Fibroblast of upper back skin (primary cell): ENCODE measurements at places on chromosomes 7 and 10.

DNA sequence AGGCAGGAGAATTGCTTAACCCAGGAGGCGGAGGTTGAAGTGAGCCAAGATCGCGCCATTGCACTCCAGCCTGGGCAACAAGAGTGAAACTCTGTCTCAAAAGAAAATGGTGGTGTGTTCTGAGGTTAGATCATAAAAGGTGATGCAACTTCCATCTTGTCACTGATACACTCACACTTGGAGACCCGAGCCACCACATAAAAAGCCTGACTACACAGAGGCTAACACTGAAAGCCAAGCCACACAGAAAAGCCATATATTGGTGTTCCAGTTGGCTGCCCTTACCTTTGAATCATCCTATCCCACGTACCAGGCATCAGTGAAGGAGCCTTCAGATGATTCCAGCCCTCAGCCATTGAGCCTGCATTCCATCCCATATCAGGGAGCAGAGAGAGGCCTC is 4.0 kb downstream of the MORN4 start:
- DNase-seq: no peak

DNA sequence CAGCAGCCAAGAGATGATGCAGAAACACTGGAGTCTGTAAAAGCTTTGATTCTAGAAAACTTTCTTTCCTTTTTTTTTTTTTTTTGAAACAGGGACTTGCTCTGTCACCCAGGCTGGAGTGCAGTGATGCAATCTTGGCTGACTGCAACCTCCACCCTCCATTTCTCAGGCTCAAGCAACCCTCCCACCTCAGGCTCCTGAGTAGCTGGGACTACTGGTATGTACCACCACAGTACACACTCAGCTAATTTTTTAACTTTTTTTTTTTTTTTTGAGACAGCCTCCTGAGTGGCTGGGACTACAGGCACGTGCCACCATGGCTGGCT is 17.0 kb upstream of the BAG3 start:
- DNase-seq: peak; percentile 28

GRCh38 chr7:104857458-104858425 is 156.3 kb upstream of the KMT2E start:
- DNase-seq: no peak

GRCh38 chr7:106256144-106256543 is 28.6 kb downstream of the NAMPT start:
- DNase-seq: no peak

- no peak for DNase-seq
Observed at GRCh38 chr7:23956772-23957576, 247.0 kb downstream of the STK31 start.

DNA sequence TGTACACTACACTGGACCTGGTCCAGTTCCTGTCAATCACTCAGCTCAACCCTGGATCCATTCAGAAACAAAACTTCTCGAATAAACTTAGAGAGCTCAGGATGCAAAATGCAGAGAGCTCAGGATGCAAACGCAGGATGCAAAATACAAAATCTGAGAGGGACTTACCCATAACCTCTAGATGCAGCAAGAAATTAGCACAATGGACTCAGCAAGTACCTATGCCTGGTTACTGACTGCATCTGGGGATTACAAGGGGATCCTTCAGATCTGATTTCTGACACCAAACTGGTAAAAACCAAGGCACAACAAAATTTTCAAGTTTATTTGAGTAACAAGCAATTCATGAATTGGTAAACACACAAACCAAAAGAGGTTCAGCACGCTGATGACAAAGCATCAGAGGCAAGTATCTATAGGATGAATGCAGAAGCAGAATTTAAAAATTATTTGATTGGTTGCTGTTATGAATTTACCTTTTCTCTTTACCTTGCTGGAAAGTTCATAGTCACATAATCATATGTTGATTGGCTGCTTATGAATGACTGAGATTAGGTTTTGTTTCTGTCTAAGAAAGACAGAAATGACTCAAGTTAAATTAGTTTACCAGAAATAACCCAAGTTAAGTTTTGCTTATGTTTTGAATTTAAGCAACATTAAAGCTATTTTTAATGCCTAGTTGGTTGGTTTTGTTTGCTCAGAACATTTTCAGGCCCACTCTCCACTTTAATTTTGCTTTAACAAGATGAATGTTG is 11.4 kb downstream of the GIMAP6 start:
- DNase-seq: no peak

- DNase-seq: no peak
Observed at GRCh38 chr7:98659756-98660155, 42.7 kb downstream of the NPTX2 start.
